Stimulated activated CD8-positive, alpha-beta memory T cell treated with anti-CD3 and anti-CD28 coated beads, Interleukin-7, amount 100 ng/mL, for 24 hours (primary cell): ENCODE measurements at places on chromosomes 5 and 9.

- DNase-seq: no peak
These were observed 629.8 kb upstream of the SEMA6A start for GRCh38 chr5:117204404-117204803.

DNA sequence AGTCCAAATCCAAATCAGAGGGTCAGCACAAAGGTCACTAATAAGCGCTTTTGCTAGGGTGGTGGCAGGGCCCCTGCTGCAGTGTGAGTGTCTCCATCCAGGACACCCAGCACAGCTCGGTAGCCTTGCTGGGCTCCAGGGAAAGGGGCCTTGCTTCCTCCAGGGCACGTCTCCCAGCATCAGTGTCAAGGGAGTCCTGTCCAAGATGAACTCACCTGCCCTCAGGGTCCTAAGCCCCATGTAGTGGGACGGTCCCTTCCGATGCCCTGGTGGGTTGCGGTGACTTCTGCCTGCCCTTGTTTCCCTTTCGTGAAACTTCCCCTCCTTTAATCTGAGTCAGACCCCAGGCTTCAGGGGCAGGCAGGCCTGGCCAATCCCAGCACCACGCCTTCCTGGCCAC is 101.7 kb downstream of the ZNF354C start:
- no peak for DNase-seq

DNA sequence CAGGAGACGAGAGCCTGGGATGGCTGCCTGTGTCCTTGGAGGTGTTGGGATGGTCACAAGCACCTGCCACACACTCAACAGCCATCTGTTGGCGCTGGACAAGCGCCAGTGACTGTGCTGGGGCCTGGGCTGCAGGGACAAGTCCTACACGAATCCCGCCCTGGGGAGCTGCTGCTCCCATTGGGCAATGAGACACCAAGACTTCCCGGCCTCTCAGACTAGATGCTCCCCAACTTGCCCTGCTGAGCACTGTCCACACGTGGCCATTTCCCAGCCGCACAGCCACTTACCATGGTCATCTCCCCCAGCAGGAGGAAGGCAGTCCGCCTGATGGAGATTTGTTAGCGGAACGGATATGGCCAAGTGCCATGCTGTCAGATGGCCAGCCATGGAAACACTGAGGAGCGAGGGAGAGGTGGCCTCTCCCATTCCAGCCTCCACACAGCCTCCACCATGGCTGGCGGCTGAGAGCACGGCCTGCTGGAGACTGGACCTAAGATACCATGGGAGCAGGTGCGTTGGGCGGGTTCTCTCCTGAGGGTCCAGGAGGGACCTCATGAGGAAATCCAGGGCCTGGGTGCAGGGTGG is 43.9 kb downstream of the PRRT1B start:
- no peak for DNase-seq

- DNase-seq: no peak
These were observed 597 bp upstream of the IRX4 start for GRCh38 chr5:1883120-1883924.

GRCh38 chr5:162217037-162217436 is 149.5 kb downstream of the GABRG2 start:
- DNase-seq: no peak

DNA sequence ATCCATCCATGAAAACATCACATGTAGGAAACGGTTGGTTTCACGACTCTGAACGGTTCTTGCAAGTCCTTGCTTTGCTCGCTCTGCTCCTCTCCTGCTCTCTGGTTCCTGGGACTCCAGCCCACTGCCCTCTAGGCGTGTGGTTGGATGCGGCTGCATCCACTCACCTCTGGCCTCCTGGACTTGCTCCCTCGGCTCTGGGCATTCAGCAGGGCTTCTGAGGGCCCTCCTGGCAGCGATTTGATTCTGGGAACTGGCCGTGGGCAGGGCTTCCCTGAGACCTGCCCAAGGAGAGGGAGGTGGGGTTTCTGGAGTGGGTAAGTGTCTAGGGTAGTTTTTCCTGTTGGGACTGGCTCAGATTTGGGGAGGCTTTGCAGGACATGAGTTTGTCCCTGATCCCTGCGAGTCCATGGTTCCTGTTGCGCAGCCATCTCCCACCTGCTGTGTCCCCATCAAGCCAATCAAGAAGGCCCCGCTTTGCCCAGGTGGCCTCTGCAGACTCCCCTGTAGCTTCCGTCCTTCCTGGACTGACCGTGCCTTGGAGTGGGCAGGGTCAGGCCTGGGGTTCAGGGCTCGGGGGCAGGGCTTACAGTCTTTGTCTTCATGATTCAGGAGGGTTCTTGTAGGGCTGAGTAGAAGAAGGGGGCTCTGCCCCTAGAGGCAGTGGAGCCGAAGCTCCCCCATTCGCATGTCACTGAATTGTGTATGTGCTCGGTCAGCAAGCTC is 192.3 kb downstream of the CACNA1B start:
- DNase-seq: no peak

GRCh38 chr9:86175743-86176456 is 76.5 kb upstream of the GOLM1 start:
- DNase-seq: no peak

DNA sequence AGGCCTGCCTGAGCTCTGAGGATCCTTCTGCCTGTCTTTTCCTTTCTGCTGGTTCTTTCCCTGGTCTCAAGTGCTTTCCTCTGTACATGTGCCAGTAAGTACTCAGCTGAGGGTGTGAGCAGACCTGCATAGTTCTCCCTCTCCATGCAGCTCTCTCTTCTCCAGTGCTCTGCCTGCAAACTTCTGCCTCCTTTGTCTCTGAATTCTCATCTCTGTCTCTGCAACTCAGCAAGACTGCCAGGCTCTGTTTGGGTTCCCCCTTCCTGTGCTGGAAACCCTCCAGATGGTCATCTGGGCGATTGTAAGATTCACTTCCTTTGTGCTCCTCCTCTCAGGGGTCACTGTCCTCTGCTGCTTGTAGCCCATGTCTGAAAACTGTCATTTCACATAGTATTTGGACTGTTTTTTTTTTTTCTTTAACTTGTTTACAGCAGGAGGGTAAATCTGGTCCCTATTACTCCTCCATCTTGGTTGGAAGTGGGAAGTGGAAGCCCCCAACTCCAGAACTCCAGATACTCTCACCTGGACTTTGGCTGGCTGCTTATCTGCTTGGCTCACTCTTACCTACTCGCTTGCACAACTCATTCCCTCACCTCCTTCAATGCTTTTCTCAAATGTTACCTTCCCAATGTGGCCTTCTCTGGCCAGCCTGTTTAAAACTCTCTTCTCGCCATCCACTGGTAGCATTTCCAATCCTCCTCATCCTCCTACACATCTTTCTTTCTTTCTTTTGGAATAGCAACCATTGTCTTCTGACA is 175.3 kb upstream of the TBC1D2 start:
- DNase-seq: no peak

DNA sequence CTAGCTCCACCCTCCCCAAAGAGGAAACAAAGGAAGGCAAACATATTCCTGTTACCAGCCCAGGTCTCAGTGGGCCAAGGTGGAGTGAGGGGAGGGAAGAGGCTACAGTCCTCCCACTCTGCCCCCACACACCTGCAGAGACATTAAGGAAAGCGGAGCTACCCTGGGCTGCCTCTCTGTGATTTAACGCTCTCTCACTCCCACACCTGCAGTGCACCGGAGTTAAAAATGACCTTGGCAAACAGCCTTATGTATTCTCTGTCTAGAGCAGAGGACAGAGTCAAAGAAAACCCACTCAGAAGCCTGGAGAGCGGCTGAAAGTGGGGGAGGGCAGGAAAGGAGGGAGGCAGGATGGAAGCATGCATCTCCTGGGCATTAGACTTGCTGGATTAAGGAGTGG is 32.7 kb downstream of the KCNIP1 start:
- no peak for DNase-seq

- DNase-seq: no peak
These were observed 185.6 kb downstream of the DCP2 start for GRCh38 chr5:113162208-113162607.

DNA sequence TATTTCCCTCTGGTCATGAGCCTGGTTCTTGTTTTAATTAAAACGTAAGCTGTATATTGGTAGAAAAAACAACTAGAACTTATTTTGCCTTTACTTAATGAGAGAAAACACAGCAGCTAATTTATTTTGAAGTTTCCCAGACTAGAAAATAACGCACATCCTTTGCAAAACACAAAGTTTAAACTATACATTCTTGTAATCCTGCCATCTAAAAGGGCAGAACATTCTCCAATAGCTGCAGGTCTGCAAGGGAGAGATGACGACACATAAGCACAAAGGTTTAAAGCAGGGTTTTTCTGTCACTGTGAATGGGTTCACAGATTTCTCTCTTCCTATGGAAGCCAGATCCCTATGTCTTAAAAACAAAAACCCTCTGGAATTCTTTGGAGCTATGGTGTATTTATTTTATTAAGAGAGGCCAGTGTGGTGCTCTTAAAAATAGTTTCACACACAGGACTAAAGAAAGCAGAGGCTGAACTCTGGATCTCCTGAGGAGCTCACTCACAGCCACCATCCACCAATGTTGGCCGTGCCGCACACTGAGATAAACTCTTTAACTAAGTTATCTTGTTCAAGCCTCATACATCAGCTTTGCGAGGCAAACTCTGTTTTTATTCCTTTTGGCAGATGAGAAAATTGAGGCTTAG is 82.4 kb downstream of the SNCAIP start:
- DNase-seq: no peak

DNA sequence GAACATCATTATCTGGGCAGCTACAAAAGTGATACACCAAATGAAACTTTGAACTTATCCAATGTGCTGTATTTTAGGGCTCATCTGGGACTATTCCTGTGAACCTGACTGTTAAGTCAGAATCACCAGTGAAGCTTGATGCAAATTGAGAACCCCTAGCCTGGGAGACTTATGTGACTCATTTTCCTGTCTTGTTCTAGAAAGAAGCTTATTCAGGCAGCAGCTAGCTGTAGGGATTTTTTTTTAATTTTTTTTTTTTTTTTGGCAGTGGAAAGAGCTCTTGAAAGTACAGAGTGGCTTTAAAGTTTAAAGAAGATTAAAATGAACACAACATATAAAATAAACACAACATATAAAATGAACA is 81.1 kb upstream of the TNFAIP8 start:
- no peak for DNase-seq

- no peak for DNase-seq
These were observed 225.0 kb downstream of the PBX3 start for GRCh38 chr9:125972012-125972729.

- no peak for DNase-seq
These were observed 1.8 kb downstream of the HNRNPH1 start for GRCh38 chr5:179621551-179622214.

DNA sequence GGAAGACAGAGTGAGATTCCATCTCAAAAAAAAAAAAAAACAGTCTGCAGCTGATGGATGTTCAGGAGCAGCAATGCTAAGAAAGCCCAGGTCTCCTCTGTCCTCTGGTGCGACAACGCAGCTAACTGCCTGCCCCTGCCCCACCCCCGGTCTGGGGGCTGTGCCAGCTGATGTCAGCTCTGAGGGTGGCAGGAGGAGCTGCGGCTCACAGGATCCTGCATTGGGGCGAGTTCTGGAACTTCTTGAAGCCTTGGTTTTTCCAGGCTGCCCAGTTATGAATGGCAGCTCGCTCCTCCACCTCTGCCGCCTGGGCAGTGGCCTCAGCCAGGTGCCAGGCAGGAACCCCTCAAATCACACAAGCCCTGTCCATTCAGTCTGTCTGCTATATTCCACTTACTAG is 113.5 kb downstream of the ROR2 start:
- DNase-seq: no peak

DNA sequence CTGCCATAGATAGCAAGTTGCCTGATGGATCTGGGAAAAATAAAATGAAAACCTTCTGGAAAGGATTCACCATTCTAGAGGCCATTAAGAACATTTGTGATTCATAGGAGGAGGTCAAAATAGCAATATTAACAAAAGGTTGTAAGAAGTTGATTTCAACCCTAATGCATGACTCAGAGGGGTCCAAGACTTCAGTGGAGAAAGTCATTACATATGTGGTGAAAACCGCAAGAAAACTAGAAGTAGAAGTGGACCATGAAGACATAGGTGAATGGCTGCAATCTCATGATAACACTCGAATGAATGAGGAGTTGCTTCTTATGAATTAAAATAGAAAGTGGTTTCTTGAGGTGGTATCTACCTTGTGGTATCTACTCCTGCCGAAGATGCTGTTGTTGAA is 86.6 kb downstream of the GABRA1 start:
- DNase-seq: no peak

DNA sequence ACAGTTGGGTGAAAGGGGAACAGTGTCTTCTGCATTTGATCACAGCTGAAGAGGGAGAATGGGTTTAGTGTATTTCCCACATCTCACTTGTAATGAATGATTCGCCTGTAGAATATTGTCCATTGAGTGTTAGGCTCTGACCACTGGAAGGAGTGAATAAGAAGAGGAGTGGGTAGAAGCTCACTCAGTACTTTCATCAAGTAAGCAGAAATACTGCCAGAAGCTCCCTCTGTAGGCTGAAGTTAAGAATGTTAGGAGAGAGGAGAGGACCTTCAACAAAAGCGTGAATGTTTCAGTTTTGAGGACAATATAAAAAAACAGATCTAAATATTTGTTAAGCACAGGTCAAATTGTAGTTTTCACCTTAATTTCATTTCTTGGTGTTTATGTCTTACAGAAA is 27.5 kb downstream of the FSD1L start:
- no peak for DNase-seq

DNA sequence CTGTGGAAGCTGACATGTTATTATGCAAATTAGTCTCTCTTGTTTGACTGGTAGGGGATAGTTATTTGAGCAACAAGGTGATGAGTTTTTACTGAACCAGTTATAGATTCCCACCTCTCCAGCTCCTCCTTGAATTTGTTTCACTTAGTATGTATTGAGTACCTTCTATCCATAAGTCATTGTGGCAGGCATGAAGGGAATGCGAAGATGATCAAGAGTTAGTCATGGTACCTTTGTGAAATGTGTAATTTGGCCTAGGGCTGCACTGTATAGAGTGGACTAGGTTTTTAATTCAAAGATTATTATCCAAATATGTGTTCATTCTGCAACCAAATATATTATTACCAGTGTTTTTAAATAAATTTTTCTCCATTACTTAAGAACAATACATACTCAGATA is 110.1 kb downstream of the HACD4 start:
- DNase-seq: no peak

DNA sequence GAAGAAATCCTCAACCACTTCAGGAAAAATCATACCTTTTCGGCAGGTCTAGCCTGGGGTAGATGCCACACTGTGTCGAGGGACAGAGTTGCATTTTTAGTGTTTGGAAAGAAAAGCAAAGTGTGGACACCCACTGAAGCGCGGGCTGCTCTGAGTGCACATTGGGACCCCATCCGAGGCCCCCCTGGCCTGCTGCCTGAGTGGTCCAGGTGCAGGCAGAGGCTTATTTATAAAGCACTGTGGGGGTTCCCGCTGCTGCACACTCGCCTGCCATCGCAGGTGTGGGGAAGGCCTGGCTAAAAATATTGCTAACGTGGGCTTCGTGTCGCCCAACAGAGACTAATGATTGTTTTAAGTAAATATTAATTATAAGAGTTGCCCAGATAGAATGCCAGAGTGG is 119.4 kb downstream of the CRB2 start:
- DNase-seq: no peak

GRCh38 chr9:130041648-130042405 is 1.2 kb downstream of the FNBP1 start:
- DNase-seq: no peak

- DNase-seq: no peak
These were observed 157.5 kb downstream of the ZSWIM6 start for GRCh38 chr5:61489574-61489973.
